Fibroblast of skin of left quadriceps (primary cell): ENCODE measurements at places on chromosomes 3 and 15.

DNA sequence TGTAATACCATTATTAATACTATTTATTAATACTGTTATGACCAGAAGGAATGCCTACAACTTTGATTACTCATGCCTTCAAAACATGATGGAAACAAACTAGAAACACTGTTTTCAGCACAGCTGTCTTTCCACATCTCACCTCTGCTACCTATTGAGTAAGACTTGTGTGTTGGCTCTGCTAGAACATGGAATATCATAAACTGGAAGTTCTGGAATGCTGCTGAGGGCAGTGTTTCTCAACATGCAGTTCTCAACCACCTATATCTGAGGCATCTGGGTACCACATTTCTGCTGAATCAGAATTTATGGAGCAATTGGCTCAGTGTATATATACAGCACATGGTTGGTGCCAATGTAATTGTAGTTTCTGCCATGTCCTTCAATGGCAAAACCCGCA lies 392.1 kb downstream of the TUSC7 start:
- DNase-seq = no peak

- no peak for DNase-seq
These were observed 58.9 kb downstream of the LRRFIP2 start for GRCh38 chr3:37115446-37115845.

DNA sequence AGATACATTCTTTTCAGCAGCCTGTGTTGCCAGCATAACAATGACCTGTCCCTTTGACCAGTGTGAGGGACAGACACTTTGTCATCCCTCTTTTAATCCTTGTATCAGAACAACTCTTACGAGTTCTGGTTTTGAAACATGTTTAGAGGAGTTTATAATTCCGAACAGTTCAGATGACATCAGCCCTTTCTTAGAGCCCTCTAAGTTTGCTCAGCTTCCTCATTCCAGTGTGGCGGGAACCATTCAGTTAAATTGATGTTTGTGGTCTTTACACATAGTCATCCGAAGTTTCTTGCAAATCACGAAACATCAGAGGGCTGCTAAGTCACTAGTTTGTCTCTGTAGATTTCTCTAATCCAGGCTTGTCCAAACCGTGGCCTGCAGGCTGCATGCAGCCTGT lies 102.5 kb downstream of the AKAP13 start:
- peak; percentile 74 for DNase-seq

- no peak for DNase-seq
These were observed 395.2 kb upstream of the TPM1 start for GRCh38 chr15:62647202-62647842.

DNA sequence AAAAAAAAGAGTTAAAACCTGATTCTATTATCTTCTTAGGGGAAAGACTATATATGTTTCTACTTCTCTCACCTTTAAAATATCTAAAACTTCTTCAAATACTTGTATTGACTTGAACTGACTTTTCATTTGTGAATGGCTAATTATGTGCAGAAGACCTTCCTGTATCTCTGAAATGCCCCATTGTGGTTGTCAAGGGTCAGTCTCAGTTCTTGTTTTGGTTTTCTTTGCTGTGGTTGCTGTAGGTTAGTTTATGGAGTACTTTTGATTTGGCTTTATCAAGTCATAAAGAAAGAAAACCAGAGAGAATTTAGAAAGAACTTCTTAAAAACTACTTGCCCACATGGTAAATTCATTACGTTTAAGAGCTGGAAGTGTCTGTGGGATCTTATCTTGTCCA lies 345.3 kb upstream of the POU1F1 start:
- no peak for DNase-seq

DNA sequence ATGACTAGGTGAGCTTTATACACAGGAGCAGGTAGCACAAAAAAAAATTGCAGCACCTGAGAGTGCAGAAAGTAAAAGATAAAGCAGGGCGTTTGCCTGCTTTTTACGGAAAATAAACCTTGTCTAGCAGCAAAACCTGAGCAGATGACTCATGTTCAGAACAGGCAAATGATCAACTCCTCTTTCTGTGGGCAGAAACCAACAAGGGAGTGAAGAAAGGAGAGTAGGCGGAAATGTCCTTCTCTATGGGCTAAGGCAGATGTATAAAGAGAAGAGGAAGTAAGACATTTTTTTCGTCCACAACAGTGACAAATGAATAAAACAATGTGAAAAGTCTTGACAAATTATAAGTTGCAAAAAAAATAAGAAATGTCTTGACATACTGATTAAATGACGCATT lies 24.5 kb upstream of the GMNC start:
- no peak for DNase-seq

DNA sequence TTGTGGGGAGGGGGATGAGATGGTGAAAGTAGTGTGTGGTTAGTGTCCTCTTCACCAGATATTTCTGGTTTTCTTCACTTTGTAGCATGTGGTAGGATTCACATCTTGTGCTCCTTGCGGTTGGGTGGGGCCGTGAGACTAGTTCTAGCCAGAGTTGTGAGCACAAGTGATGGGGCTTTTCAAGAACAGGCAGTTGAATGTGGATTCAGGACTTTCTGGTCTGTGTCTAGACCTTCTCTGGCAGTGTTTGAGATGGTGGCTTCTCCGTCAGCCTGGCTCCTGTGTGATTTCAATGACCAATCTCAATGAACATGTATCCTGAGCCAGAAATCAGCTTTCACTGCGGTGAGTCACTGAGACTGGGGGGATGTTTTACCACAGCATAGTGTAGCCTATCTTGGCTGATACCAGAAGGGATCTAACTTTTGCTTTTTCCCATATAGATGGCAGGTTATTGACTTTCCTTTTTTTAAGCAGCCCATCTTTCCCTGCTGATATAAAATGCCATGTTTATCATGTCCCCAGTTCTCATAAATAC lies 82.6 kb downstream of the RPLP1 start:
- peak; percentile 41 for DNase-seq

GRCh38 chr3:34256021-34256420 lies 457.6 kb downstream of the PDCD6IP start:
- DNase-seq = no peak

DNA sequence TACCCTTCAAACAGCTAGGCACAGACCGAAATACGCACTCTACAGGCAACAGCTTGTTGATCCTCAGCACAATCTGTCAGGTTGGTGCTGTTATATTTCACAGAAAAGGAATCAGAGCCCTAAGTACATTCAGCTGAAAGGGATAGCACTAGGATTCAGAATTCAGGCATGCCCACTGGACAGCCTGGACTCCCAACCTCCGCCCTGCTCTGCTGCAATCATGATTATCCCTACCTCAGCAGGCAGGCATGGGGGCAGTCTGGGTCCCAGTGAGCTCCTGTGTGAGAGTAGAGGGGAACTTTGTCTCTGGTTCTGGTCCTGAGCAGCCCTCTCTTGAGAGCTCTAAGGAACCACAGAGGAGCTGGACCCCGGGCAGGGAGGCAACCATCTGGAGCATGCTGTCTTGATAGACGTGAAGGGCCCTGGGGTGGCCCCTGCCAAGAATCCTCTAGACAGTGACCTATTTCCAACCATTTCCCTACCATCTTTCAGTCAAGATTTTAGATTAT lies 23.4 kb upstream of the NOX5 start:
- DNase-seq = no peak

GRCh38 chr15:40105517-40106202 lies 3.0 kb downstream of the BMF start:
- no peak for DNase-seq
